Fibroblast of skin of right quadriceps (primary cell): ENCODE measurements at places on chromosomes 16 and 17.

DNA sequence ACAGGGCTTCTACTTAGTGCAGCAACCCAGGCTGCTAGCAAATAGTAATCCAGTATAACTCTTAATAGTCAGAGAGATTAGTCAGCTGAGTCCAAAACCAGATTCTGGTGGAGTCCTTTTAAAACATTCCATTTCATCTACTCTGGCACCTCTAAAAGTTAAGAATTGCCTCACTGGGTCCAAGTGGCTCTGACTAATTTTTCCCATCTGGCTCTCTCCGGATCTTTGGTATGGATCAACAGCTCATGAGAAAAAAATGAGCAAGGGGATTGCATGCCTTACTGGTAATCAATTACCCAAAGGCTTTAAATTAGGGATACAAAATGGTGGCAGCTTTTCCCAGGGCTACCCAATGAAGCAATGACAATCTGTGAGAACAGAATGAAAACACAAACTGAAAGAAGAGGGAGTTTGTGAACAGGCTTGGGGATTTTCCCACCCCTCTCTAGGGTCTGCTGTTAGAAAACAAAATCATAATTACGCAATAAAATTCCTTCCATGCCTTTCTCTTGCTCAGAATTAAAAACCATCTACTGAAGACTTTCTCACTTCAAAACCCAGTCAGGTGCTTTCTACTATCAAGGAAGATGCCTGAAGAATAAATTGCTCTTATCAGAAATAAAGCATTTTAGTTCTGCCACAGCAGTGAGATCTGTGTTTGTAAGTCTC, 84.6 kb upstream of the PMFBP1 start:
- peak; percentile 90 for DNase-seq

DNA sequence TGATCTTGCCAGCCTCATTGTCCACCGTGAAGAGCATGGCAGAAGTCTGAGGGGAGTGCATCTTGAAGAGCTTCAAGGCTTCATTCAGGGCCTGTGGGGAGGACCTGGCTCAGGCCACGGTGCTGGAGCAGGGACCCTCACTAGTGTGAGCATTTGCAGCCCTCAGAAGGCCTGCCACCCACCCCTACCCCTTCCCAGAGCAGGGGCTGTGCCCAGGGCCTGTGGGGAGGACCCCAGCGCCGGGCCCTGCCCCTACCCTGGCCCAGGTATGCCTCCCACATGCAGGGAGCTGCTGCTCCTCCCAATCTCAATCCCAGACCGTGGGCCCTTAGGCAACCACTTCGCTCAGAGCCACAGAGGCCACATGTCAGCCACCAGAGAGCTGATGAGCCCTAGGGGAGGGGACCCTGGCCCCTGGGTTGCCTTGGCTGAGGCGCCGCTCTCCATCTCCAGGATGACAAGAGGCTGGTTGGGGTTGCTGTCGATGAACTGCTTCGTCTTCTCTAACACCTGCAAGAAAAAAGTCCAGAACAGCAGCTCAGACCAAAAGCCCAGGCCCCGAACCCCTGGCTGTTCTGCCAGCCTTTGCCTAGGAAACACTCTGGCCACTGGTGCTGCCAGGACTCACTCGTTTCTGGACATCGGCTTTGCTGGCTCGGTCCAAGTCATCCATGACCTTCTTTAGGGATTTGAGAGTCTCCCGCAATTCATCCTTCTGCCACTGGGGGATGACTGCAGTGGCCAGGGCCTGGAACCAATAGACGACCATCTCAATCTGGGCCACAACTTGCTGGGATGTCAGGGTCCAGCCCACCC, 1.8 kb upstream of the EXOSC6 start:
- peak; percentile 31 for DNase-seq

DNA sequence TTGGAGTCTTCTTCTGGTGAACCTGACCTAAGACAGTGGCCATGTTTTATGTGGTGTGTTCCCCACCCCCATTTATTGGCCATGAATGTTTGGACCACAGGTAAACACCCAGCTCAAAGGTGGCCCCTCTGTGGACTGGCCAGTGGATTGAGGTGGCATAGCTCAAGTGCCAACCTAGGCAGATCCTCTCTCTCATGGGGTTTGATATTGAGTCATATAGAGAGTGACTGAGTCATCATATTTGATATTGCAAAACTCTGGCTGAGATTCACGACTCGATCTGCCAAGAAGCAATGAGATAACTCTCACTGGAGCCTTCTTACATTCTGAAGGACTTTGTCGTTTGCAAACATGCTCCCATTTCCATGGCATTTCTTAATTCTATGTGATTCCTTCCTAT, 10.5 kb upstream of the TEKT3 start:
- DNase-seq, result peak; percentile 76

DNA sequence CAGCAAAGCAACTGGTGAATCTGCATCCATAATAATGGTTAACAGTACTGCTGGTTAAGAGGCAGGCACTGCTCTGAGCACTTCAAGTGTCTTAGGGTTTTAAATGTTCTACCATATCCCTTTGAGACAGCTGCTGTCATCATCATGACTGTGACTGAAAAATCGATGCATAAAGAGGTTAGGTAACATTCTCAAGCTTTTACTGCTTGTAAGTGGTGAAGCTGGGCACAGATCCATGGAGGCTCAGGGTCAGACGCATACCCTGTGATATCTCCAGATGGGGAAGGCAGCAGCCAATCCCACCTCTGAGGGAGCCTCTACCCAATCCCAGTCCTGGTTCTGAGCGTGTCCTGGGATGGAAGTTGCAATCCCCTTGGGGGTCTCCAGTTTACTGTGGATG, 57.6 kb upstream of the SOX9 start:
- no peak for DNase-seq

DNA sequence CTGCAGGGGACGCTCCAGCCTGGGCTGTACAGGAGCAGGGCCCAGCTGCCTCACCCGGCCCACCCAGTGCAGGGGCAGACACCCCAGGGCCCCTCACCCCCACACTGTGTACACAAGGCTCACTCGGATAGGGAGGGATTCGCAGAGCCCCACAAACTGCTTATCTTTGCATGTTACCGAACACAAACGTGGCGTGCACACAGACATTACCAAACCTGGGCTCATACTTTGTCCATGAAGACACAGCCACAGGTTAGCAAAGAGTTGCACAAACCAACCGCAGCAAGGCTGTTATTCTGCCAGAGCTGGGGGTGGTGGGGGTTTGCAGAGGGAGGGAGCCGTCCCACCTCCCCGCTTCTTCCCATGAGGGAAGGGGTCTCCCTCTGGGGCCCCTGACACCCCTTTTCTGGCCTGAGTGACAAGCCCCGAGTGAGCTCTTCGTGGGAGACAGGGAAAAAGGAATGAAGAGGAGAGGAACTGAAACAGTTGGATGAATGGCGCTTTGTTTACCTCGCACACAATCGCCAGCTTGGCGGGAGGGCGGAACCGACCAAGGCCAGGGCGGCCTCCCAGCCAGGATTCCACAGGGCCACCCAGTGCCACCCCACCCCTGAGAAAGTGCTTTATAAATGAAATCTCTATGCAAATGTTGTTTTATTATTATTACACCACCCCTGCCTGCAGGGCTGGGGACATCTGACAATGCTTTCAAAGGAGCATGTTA, 434 bp upstream of the CPSF4L start:
- no peak for DNase-seq

DNA sequence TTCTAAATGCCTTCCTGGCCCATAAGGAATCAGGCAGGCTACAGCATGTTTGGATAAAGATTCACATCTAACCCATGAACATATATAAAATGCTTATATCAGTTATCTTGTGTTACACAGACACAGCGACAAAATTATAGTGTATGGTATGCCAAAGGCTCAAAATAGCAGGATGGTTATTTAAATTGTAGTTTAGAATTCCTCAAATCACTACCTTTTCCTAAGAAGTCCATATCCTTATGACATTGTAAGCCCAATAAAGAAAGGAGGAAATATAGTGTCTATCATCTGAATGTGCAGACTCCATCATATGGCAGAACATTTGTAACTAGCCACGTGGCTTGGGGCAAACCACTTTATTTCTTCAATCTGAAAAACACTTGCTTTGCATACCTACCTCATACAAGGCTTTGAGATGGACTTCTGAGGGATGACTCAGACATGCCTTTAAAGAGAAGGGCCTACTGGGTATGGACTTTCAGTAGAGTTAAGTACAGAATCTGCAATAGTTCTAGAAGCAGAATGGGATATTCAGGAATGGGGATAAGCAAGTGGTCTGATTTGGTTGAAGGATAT, 12.1 kb upstream of the DHX8 start:
- no peak for DNase-seq

GRCh38 chr17:69539781-69540319, 125.4 kb downstream of the MAP2K6 start:
- peak; percentile 77 for DNase-seq

DNA sequence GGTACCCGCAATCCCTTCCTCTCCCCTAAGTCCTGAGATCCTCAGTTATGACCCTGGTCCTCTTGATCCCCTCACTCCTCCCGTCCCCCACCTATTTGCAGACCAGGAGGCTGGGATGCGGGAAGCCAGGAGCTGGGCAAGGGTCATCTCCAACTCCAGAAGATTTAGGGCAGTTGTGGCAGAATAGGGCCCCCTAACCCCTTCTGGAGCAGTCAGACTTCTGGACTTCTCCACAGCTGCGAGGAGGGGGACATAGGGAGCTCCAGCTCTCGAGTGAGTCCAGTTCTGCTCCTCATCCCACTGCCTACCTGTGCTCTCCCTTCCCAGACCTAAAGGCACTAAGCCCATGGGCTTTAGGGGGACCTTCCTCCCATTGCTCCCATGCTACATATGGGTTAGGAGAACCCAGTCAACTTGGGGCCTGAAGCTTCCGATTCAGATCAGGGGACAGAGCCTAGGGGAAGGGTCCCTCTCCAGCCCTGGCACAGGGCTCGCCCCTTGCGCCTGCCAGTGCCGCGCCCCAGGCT, 1.3 kb downstream of the WNK4 start:
- DNase-seq, result no peak

- no peak for DNase-seq
Observed at GRCh38 chr16:8293413-8293812, 296.9 kb downstream of the TMEM114 start.

- peak; percentile 49 for DNase-seq
Observed at GRCh38 chr17:38403491-38403890, 24.8 kb upstream of the ARHGAP23 start.

DNA sequence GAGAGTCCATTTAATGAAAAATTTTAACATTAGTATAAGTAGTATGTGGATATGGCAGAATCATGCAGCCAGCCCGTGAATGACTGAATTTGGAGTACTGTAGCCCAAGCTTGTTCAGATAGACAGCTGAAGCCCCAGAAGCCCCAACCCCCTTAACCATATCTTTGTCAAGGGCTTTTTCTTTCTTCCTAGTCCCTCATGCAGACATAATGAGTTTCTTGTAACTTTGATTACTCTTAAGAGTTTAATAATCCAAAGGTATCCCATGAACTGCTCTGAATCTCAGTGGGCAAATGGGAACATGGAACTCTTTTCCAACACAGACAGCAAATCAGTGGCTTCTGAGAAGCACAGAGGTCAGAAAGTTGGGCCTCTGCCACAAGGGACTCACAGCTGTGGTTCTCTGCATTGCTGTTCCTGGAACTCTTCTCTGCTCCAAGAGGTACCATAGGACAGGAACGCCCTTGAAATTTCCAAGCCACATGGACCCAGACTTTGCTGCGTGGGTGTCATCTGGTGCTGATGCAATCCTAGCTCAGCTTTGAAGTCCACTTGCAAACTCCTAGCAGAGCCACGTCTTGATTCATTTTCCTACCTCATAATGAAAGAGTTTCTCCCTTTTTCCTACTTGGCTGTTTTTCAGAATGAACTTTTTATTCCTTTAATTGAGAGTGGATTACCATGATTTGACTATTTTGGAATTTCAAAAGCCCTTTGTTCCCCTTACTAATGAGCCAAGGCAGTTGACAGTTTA, 18.1 kb downstream of the LYRM1 start:
- peak; percentile 61 for DNase-seq

DNA sequence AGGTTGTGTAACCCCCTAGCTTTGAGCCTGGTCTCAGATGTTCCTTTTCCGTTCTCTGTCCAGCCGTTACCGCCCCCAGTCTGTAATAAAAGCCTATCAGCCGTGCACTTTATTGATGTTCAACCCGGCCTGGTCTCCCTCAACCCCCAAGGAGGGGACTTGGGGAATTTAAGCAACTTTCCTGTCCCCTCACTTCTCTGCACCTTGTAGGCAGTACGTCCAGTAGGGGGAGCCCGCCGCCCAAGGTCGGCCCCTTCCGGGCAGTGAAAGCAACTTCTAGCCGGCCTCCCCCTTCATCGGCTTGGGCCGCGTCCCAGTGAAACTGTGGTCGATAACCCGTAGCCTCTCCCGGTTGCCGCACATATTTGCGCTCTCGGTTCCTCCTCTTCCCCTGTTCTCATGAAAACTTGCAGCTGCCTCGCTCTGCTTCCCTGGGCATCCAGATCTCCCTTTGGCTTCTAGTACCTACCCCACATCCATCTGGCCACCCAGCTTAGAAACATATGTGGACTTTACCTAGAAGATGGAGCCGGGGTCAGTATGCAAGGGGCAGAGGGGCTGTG, 7.9 kb downstream of the PNPO start:
- peak; percentile 75 for DNase-seq

- DNase-seq, result no peak
Observed at GRCh38 chr16:6684076-6684673, 648.5 kb upstream of the RBFOX1 start.

DNA sequence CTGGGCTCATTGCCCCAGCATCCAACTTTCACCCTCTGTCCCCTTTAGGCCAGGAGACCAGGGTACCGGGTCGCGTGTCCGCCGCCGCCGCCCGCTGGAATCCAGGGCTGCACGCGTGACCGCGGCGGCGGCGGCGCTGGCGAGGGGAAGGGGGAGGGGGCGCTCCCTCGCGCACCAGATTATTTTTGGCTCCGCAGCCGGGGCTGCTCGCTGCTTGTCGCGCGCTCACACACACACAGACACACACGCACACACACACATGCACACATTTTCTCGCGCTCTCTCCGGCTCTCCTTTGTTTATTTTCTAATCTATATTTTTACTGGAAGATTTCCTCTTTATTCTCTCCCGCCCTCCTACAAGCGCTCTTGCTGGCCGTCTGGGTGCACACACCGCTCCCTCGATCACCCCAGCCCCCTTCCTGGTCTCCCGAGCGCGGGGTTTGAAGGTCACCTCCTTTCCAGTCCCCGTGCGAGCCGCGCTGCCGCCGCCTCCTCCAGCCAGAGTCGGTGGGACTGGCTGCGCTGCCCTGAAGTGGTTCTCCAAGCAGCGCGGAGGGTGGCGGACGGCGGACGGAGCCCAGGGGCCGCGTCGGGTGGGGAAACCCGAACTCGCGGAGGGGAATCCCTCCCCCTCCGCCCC, 921.4 kb upstream of the EEF2KMT start:
- DNase-seq, result no peak

- peak; percentile 74 for DNase-seq
Observed at GRCh38 chr17:63698886-63699637, 863 bp downstream of the LIMD2 start.

- no peak for DNase-seq
Observed at GRCh38 chr17:65896889-65897288, 295.0 kb downstream of the CEP112 start.

GRCh38 chr16:3643095-3643730, 11.3 kb upstream of the DNASE1 start:
- DNase-seq, result no peak

GRCh38 chr16:87345726-87346424, 28.7 kb upstream of the C16orf95 start:
- no peak for DNase-seq
